ENCODE measurements at places on chromosomes 16 and 17.

DNA sequence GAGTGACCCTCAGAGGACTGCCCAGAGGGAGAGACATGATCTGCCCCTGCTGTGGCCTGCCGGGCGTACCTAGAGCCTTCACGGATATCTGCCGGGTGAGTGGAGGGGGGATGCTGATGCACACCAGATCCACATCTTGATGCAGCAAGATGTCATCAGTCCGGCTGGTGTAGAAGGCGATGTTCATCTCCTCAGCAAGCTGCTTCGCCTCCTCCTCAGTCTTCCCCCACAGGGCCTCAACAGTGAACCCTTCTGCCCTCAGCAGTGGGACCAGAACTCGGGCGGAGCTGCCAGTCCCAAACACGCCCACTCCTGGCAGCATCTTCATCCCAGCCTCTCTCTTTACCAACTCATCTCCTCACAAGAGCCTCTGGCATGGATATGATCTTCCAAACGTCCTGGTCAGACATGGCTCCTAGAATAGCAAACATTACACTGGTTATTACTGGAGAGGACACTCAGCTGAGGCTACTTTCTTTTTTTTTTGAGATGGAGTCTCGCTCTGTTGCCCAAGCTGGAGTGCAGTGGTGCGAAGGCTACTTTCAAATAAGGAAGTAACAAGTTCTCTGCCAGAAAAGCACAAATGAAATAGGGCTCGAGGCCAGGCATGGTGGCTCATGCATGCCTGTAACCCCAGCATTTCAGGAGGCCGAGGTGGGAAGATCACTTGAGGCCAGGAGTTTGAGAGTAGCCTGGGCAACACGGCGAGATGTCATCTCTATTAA lies 18.9 kb downstream of the C16orf86 start:
- no peak for DNase-seq

GRCh38 chr17:56291226-56291805 lies 138.0 kb downstream of the ANKFN1 start:
- DNase-seq = no peak

DNA sequence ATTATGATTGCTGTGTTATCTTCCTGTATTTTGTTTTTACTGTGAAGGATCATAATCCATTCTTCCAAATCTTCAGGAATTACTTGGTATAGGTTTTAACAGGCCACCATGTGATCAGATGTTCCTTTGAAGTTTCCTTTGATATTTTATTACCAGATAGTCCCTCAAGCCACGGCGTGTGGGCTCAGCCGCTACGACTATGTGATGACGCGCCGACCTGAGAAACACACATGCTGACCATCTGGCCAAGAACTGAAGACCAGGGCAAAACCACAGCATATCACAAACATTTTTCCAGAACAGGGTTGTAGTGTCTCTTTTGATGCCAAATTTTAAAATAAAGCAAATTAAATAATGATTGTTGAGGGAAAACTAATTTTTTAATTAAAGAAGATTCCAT lies 47.3 kb downstream of the ZCCHC14 start:
- DNase-seq = no peak

DNA sequence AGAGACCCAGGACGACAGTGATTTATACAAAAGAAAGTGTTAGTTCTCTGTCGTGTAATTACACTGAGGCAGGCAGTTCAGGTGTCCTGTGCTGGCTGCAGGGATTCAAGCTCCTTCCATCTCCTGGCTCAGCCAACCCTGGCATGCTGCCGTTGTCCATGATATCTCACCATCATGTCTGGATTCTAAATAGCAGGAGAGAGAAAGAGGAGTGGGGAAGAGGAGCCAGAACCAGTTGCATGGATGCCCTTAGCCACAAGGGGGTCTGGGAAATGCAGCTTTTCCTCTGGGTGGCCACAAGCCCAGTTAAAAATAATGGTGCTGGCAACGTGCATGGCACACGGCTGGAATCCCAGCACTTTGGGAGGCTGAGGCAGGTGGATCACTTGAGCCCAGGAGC lies 9.7 kb downstream of the C16orf54 start:
- no peak for DNase-seq

DNA sequence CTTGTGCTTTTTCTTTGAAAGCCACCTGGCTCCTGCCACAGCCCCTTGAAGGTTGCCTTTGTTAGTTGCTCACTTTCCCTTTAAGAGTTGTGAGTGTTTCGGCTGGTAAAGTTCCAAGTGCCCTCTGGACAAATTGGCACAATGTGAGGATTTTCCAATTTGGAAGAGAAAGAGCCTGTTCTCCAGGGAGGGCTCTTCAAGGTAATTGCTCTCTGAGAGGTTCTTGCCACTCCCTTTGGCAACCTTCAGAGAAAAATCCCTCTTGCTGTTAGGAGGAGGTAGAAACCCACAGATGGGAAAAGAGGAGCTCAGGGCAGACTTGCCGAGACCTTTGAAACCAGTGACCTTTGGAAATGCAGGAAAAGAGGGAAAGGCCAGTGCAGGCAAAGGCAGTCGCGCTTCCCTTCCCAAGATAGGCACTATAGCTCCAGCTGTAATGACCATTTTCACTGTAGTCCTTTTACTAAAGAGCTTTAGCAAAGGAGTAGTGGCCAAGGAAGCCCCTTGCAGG lies 49.0 kb upstream of the AKAP1 start:
- no peak for DNase-seq

- no peak for DNase-seq
These were observed 968 bp upstream of the PRKAR1A start for GRCh38 chr17:68511254-68511670.

DNA sequence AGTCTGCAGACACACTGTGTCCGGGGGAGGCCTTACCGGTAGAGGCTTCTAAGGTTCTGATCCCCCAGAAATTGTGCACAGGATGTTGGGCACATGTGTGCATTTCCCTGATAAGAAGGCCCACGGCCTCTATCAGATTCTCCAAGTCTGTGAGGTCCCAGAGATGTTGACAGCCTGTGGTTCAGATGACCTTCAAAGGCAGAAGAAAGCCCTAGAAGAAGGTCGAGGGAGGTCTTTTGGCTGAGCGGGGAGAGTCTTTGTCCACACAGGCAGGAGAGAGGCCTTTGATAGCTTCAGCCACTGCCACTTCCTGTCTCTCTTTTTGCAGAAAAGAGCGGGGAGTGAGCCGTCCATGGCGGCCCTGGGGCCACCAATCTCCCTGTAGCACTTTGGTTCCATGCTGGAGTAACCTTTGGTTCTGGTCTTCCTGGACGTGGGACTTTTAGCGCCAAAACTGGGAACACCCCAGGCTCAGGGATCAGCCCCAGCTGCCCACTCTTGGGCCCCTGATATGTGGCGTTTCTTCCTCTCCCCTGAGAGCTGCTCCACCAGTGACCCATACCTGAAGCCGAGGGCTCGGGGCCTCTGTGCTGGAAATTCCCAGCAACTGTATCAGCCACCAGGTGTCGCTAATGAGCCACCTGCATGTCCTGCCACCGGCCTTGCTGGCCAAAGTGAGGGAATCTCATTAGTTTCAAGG lies 28.1 kb upstream of the LGALS9 start:
- DNase-seq = peak; percentile 50
